Effector memory CD4-positive, alpha-beta T cell (primary cell): ENCODE measurements at places on chromosomes 4 and X.

- no peak for DNase-seq
Measured at GRCh38 chr4:8078109-8078494, 80.5 kb downstream of the ABLIM2 start.

DNA sequence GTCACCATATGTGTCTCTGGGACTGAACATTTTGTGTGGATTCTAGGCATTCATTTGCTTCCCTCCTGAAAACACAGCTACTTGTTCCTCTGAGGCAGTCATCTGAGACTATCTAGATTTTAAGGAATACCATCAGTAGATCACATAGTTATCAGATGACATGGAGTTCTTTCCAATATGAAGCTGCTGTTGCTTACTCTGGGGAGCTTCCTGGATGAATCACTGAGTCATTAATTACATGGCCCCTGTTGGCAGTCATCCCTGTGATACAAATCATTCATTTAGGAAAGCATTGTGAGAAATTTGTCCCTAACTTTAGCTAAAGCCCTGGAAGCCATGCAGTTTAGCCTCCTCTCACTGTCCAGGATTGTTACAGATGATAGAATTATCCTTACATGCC lies 98.2 kb upstream of the ARSJ start:
- no peak for DNase-seq

- DNase-seq, result no peak
Measured at GRCh38 chr4:69974631-69975030, 9.1 kb upstream of the CSN2 start.

- no peak for DNase-seq
Measured at GRCh38 chr4:182346675-182347375, 103.6 kb downstream of the TENM3 start.

DNA sequence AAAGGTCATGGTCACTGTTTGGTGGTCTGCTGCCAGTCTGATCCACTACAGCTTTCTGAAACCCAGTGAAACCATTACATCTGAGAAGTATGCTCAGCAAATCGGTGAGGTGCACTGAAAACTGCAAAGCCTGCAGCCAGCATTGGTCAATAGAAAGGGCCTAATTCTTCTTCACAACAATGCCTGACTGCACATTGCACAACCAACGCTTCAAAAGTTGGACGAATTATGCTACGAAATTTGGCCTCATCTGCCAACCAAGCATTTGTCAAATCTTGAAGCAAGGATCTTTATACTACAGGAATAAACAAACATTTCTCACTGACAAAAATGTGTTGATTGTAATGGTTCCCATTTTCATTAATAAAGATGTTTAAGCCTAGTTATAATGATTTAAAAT lies 90.4 kb downstream of the EIF4E start:
- DNase-seq, result no peak

- no peak for DNase-seq
Measured at GRCh38 chrX:4963432-4963831, 1250.0 kb upstream of the PRKX start.

- DNase-seq, result no peak
Measured at GRCh38 chrX:154827194-154828015, 7.1 kb downstream of the SMIM9 start.

- DNase-seq, result no peak
Measured at GRCh38 chr4:118284169-118284568, 68.6 kb downstream of the PRSS12 start.

GRCh38 chrX:136778020-136778419 lies 2.7 kb downstream of the ARHGEF6 start:
- no peak for DNase-seq

DNA sequence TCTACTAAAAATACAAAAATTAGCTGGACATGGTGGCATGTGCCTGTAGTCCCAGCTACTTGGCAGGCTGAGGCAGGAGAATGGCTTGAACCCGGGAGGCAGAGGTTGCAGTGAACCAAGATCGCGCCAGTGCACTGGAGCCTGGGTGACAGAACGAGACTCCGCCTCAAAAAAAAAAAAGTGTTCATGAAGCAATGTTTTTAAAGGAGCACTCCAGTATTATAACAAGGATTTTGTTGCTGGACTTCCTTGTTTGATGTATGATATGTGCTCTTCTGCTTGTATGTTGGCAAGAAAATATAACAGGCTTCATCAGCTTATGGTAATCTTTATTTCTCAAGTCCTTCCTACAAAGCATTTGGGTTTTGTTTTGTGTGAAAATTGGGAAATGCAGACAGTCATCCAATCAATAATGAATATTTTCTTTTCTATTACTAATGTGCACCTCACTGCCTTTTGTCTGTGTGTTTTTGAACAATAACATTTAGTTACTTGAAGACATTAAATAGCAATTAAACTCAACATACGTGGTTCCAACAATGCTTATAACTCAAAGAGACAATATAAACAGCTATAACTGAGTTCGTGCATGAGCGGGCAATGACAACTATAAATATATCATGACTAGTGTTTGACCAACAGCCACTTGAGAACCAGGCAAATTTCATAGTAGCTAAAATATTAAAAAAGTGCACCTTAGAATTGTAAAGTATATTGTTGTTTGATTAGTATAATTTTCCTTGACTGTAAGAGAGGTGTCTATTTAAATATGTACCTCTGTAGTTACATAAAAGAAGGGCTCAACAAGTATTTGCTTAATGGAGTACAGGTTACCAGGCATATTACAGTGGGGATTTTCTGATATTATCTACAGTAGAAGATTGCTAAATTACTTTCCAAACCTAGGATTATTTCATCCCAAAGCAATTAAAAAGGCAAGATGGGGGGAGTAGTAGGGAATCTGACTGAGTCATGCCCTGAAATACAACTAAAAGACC lies 210.7 kb downstream of the PPP3CA start:
- no peak for DNase-seq

- DNase-seq, result no peak
Measured at GRCh38 chr4:41399231-41399630, 138.7 kb upstream of the LIMCH1 start.

- no peak for DNase-seq
Measured at GRCh38 chr4:123776267-123776666, 379.7 kb downstream of the SPRY1 start.

GRCh38 chr4:129490516-129490915 lies 394.6 kb downstream of the C4orf33 start:
- DNase-seq, result no peak

GRCh38 chrX:85065512-85066198 lies 62.0 kb downstream of the APOOL start:
- DNase-seq, result no peak

DNA sequence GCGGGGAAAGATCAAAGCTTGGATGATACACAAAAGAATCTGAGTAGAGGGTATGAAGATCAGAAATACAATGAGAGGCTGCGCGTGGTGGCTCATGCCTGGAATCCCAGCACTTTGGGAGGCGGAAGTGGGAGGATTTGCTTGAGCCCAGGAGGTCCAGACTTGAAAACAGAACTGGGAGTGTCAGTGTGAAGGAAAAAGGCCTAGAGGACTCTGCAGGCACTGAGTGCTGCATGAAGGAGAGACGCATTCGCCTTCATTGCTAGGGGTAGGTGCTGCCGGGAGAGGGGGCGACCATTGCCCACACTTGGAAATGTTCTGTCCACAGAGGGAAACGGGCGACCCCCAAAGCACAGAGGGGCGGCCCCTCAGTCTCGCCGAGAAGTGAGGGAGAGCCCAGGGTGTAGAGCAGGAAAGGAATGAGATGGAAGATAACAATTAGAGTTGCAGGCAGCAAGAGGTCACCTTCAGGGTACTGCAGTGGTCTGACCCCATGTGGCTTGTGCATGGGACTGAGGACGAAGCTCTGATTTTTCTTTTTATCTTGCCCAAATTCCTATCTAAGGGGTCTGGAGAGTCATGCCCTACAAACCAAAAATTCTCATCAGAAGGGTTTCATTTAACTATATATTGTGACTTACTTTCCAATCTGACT lies 31.8 kb upstream of the ARSD start:
- DNase-seq, result no peak

DNA sequence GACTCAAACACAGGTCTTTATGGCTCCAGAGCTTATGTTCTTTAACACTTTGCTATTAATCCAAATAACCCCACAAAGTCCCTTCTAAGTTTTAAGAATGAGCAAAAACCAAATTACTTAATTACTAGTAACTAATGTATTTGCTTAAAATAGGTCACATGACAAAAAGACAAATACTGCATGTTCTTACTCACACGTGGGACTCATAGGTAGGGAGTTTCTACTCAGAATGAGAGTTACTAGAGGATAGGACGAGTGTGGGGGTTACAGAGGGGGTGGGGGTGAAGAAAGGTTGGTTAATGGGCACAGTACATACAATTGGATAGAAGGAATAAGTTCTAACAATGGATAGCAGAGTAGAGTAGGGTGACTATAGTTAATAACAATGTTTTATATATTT lies 5.8 kb downstream of the RPS6KA3 start:
- no peak for DNase-seq

DNA sequence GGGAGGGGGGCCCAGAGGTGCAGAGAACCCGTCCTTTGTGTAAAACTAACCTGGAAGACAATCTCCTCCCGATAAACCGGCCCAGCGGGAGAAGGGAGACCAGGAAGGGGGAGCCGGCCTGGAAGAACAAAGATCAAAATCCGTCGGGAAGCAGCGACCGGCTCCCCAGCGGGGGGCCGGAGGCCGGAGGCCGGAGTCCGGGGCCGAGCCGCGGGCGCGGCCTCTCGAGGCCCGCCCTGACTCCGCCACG lies 552 bp downstream of the ZDHHC9 start:
- no peak for DNase-seq

DNA sequence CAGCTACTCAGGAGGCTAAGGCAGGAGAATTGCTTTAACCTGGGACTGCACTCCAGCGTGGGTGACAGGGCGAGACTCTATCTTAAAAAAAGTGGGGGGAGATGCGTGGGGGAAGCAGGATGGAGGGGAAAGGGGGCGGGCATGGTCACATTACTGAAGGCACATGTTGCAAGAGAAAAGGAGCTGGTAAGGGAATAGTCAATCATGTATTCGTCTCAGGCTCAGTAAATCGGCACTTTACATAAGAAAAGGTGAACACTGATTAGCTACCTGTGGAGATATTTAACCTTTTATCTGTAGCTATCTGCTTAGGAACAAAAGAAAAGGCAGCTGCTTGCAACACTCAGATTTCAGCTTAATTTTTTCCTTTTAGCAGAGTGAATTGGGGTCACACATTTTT lies 132.5 kb downstream of the PLS3 start:
- DNase-seq, result no peak

DNA sequence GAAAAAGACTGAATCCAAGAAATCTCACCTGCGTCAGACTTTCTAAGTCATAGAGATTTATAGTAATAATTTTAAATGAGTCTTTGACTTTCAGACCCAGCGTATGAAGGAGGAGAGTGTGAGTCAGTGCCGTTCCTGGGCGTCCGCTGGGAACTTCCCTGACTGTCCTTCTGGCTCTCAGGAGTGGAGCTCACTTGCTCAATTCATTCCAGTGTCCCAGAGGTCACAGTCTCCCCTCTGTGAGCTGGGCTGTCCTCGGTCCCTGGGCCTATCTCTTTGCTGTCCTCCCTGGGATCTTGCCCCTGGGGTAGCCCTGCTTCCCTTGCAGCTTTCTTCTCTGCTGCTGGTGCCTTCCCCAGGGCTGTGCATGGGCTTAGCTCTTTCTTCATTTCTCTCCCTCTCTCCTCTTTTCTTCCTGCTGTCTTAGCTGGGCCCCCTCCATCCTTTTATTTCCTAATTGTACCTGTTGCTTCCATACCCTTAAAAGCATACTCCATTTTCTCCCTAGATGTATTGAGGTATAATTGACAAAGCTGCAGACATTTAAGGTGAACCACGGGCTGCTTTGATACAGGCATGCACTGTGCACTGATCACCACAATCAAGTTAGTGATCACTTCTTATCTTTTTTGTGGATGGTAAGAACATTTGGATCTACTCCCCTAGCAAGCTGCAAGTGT lies 11.6 kb downstream of the SORBS2 start:
- no peak for DNase-seq

DNA sequence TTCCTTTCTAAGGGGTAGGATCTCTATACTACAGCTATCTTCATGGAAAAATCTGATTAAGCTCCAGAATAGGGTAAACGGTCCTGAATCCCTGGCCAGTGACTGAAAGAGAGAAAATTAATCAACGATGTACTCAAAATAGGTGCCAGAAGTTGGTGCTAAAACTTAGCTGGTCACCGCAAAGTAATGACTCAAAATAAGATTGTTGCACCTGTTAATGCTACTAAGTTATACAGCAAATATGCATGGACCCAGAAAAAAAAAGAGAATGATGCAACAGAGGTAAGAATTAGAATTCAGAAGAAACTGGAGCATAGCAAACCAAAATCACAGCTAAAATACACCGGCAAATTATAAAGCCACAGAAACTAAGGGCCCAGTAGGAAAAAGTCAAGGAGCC lies 239.7 kb upstream of the FAM241A start:
- no peak for DNase-seq

- DNase-seq, result no peak
Measured at GRCh38 chrX:2921750-2922149, 7.4 kb downstream of the ARSD start.

DNA sequence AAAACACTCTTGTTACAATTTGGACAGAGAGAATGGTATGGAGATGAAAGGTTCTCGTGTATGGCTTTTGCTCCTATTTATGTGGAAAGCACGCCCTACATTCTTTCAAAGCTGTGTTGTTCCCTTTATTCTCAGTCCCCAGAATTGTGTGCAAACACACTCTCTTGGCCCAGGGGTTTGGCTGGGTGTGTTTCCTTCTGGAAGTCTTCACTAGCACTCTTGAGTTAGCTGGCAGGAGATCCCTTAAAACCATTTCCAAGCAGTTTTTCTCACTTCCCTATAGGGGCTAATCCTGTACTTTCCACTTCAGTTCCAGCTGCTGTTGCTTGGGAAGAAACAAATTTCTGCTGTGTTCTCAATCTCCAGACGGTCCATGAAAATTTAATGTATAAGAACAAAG lies 35.1 kb downstream of the FHL1 start:
- DNase-seq, result no peak

DNA sequence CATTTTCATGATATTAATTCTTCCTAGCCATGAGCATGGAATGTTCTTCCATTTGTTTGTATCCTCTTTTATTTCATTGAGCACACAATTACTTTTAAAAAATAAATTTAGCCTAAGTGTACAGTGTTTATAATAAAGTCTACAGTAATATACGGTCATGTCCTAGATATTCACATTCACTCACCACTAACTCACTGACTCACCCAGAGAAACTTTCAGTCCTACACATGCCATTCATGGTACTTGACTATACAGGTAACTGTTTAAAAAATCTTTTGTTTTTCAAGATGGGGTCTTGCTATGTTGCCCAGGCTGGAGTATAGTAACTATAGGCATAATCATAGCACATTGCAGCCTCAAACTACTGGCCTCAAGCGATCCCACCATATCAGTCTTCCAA lies 348.1 kb downstream of the RAPGEF2 start:
- DNase-seq, result no peak

GRCh38 chr4:140315970-140316369 lies 57.5 kb upstream of the SCOC start:
- no peak for DNase-seq

GRCh38 chrX:30851449-30851848 lies 37.6 kb downstream of the TAB3 start:
- DNase-seq, result no peak

GRCh38 chr4:12399781-12400180 lies 971.1 kb upstream of the HS3ST1 start:
- DNase-seq, result no peak

GRCh38 chr4:168659741-168660465 lies 163.1 kb downstream of the PALLD start:
- no peak for DNase-seq
